ENCODE measurements at places on chromosomes 4 and X. TPM values are rescaled to one million over a fixed set of nuclear protein-coding genes. Genes with fewer than 3 reads are reported as not detected.

GRCh38 chr4:173199553-173199952, 30.9 kb downstream of the GALNT7 start:
- H3K36me3 ChIP-seq, result no peaks in the 10 kb centered on the region
- peaks cover 8% of the 10 kb centered on the region for H3K4me1 ChIP-seq
- H3K27ac ChIP-seq, result no peak overlapping the region
- DNase-seq, result no peak
- H3K27me3 ChIP-seq, result no peaks in the 10 kb centered on the region
- no peak overlapping the region for H3K4me3 ChIP-seq

DNA sequence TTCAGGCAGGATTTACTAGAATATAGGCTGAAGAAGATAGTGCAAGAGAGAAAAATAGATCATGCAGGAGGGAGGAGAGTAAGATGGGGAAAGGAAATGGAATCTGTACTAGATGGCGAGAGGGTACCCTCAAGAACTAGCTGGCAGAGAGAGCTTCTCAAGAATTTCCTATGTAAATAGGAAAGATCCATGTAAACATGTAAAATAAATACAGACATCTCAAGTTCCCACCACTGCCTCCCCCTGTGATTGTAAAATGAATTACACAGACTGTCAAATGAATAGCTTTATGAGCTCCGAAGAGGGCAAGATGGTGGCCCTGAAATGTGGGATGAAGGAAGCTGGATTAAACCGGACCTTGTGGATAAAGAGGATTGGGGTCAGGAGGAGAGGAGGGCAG, 178.0 kb downstream of the PALLD start:
- DNase-seq, result no peak
- no peak overlapping the region for H3K27ac ChIP-seq
- no peak overlapping the region for H3K4me3 ChIP-seq

DNA sequence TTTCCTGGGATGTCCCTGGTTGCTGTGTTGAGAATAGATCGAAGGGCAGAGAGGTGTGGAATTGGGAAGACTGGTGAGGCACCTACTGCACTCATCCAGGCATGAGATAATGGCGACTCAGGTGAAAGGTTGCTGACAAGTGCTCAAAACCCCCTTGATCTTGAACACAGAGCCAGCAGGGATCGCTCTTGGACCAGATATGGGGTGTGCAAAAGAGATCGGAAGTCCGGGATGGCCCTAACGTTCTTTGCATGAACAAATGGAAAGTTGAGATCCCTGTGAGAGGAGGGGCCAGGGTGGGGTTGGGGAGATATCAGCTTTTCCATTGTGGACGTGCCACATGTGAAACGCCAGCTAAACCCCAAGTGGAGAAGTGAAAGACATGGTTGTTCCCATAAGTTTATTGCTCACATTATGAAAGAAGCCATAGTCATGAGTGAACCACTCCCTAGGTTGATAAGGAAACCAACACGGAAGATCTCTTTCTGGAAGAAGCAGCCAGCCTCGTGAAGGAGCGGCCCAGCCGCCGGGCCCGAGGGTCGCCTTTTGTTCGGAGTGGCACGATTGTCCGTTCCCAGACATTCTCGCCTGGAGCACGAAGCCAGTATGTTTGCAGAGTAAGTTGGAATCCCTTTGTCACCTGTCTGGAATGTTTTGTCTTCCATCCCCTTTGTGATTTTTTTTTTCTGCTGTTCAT, 22.6 kb upstream of the CLCN4 start:
- no peaks in the 10 kb centered on the region for H3K27me3 ChIP-seq
- H3K4me1 ChIP-seq, result peaks cover 12% of the 10 kb centered on the region
- H3K27ac ChIP-seq, result no peak overlapping the region
- no peaks in the 10 kb centered on the region for H3K36me3 ChIP-seq

DNA sequence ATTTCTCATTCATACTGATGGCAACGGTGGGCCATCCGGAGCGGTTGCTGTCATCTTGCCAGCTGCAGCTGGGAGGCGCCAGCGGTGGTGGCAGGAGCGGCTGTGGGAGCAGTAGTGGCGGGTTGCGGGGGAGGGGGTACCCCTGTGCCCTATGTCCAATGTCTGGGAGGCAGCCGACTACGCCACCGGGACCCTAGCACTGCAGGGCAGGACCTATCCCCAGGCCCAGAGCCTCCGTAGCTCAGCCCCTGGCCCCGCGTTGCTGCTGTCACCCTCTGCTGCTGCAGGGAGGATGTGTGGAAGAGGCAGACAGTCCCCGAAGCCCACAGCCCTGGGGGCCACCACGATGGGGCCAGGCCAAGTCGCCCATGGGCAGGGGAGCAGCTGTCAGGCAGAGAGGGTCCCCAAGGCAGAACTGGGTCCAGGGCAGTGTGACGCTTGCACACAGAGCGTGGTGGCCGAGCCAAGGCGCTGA, 10.0 kb upstream of the SPP1 start:
- no peak overlapping the region for H3K27ac ChIP-seq
- no peak overlapping the region for H3K4me3 ChIP-seq
- no peaks in the 10 kb centered on the region for H3K27me3 ChIP-seq
- H3K4me1 ChIP-seq, result no peaks in the 10 kb centered on the region

Gene HSFX3
- total RNA-seq, result not detected

- no peak overlapping the region for H3K4me3 ChIP-seq
- peaks cover 12% of the 10 kb centered on the region for H3K4me1 ChIP-seq
Observed at GRCh38 chr4:89712141-89712540, 124.8 kb downstream of the SNCA start.

GRCh38 chrX:39820938-39821708, 276.6 kb downstream of the BCOR start:
- H3K27ac ChIP-seq, result no peak overlapping the region
- peak overlapping the region; percentile 58 for H3K4me3 ChIP-seq
- H3K27me3 ChIP-seq, result peaks cover 7% of the 10 kb centered on the region
- H3K4me1 ChIP-seq, result peaks cover 28% of the 10 kb centered on the region
- no peaks in the 10 kb centered on the region for H3K36me3 ChIP-seq
- peak; percentile 53 for DNase-seq

GRCh38 chr4:159926871-159927270, 824.0 kb downstream of the RAPGEF2 start:
- peaks cover 11% of the 10 kb centered on the region for H3K36me3 ChIP-seq
- DNase-seq, result no peak
- H3K4me1 ChIP-seq, result no peaks in the 10 kb centered on the region
- no peak overlapping the region for H3K27ac ChIP-seq

DNA sequence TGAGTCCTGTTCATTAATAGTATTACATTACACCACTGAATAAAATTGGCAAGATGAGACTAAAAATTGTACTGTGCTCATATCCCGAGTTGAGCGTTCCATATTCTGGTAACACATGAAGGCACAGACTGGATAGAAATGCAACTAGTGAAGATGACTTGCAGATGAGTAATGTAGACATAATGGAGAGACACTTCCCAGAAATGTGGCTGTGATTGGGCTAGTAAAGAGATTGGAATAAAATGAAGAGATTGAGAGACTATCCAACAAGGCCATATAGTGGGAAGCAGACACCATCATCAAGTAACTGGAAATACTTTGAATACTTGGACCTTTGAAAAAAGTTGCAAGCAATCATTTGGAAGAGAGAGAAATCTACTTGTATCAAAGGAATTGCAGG, 77.3 kb downstream of the DCAF8L1 start:
- H3K4me3 ChIP-seq, result no peak overlapping the region
- H3K4me1 ChIP-seq, result no peaks in the 10 kb centered on the region

DNA sequence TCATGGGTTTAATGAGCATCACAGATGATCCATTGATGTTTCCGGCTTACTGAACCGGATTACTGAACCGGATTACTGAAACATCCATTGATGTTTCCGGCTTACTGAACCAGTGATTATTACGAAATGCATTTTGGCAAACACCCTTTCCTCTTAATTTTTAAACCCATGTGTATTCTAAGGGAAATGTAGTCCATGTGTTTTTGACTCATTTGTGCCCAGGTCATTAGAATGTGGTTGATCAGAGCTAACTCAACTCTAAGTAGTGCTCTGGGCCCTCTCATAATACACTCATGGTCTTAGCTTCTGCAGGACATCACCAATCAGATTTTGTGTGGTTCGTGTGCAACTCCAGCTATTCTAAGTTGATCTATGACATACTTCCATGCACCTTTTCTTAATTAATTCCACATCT, 141.6 kb downstream of the SPATA18 start:
- no peak for DNase-seq
- no peaks in the 10 kb centered on the region for H3K4me1 ChIP-seq
- H3K36me3 ChIP-seq, result no peaks in the 10 kb centered on the region
- no peak overlapping the region for H3K4me3 ChIP-seq
- no peak overlapping the region for H3K27ac ChIP-seq
- no peaks in the 10 kb centered on the region for H3K27me3 ChIP-seq

DNA sequence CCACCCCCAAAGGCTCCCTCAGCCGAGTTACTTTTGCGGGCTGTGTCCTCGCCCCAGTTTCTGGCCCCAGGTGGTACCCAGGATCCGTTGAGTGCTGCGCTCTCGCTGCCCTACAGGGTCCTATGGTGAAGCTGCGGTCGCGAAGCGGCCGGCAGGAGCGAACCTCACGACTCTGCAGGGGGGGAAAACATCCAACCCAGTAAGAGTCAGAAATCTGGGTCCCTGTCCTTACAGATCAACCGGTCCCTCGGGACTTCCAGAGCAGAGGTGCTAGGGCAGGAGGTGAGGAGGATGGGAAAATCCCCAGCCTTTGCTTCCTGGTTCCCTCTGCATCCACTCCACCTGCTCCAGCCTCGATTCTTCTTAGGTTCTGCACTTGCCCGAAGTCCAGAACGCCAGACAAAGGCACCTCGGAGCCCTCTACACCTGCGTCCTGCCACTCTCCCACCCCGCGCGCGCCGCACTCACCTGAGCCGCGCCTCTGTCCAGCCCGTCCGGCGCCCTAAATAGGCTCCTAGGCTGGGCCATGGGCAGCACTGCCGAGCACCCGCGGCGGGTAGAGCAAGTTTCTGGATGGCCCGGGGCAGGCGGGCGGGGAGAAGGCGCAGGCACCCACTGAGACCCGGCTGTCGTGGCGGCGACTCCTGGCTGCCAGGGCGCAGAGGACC, at the start of gene HS3ST1:
Gene HS3ST1 (minus strand): TSS at position 664 of the 668 bp plus-strand sequence. CDS start 28,889 bp downstream, outside the sequence.
- DNase-seq, result peak; percentile 47
- H3K27ac ChIP-seq, result no peak within 1 kb of the TSS
- peaks cover 20% of the 10 kb centered on the region for H3K4me1 ChIP-seq
- H3K27me3 ChIP-seq, result peaks cover 50% of the 10 kb centered on the region
- no peaks in the 10 kb centered on the region for H3K36me3 ChIP-seq

- no peaks in the 10 kb centered on the region for H3K4me1 ChIP-seq
- H3K27me3 ChIP-seq, result no peaks in the 10 kb centered on the region
- no peak for DNase-seq
- no peak overlapping the region for H3K4me3 ChIP-seq
- H3K36me3 ChIP-seq, result no peaks in the 10 kb centered on the region
- no peak overlapping the region for H3K27ac ChIP-seq
Observed at GRCh38 chrX:18799911-18800310, 92.5 kb downstream of the PPEF1 start.

GRCh38 chrX:49066690-49067089, 7.1 kb downstream of the PRAF2 start:
- no peaks in the 10 kb centered on the region for H3K36me3 ChIP-seq
- no peak overlapping the region for H3K27ac ChIP-seq
- no peaks in the 10 kb centered on the region for H3K4me1 ChIP-seq
- H3K4me3 ChIP-seq, result no peak overlapping the region
- no peaks in the 10 kb centered on the region for H3K27me3 ChIP-seq

Gene DHX15
- 336 TPM for total RNA-seq

DNA sequence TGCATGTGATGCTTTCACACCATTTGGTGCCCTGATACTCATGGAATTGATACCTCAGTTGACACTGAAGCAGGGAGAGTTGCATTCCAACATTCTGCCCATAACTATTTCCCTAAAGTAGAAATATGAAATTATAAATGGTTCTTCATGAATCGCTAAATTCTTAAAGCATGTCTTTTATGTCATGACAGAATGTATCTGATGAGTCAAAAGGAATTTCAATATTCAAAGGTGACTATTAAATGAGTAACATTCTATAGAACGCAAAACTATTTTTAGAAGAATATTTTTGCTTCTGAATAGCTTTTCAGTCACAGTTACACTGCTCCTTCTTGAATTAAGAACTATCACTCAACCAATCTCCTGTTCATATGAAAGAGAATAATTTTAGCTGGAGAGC, 152.8 kb downstream of the ADGRA3 start:
- no peaks in the 10 kb centered on the region for H3K27me3 ChIP-seq
- H3K4me3 ChIP-seq, result no peak overlapping the region
- peaks cover 9% of the 10 kb centered on the region for H3K4me1 ChIP-seq
- no peak overlapping the region for H3K27ac ChIP-seq

Measured in GM23338 (cell line).